Femur (tissue), 1 donor: ENCODE measurements at places on chromosomes 6 and 20.
A peak's percentile ranks its signal among the peaks of the same experiment; 100 is the strongest.

- DNase-seq: no peak
These were observed 8.8 kb upstream of the NHSL1 start for GRCh38 chr6:138507977-138508675.

DNA sequence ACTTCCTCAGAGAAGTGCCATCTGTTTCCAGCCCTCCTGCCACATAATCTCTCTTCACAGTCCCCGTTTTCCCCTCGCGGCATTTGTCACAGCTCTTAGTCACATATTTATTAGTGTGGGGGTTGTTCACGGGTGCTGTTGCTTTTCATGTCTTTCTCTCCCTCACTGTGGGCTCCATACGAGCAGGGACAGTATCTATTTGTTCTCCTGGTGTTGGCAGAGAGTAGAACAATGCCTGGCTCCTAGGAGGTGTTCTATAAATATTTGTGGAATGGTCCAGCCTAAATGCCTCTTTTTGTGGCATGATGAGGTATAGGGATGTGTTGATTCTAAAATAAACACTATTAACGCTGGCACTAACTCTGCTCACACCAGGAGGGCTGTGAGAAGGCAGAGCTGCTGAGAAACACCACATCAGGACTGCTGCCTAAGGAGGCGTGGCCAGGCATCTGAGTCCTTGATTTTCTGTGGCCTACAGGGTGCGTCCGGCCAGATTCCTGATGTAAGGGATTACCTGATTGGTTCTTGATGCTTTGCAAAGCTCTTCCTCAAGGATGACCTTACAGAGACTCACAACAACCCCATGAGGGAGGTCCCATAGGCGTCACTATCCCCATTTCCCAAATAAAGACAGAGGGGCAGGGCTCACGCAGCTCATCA, 219.8 kb upstream of the ARID1B start:
- peak; percentile 33 for DNase-seq

GRCh38 chr6:71383901-71384489, 95.4 kb downstream of the OGFRL1 start:
- no peak for DNase-seq

GRCh38 chr6:124964764-124965105, 2.5 kb downstream of the RNF217 start:
- DNase-seq: no peak

DNA sequence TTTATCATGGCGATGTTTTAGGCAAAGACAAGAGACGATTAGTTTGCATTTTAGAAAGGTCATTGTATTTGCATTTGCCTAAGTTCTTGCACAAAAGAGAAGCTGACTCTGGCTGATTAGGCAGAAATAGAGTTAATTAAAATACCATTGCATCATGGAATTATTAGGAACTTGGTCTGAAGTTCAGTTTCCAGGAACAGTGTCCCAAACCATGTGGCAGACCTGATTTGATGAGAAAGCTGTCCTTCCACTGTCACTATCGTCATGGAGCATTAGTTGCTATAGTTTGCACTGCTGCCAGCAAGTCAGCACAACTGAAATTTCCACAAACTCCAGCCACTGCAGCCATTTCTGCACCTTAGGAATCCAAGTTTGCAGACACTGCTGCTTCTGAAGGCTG, 24.3 kb upstream of the MCUR1 start:
- peak; percentile 26 for DNase-seq

- DNase-seq: no peak
These were observed 85.5 kb upstream of the CNKSR3 start for GRCh38 chr6:154596009-154596408.

DNA sequence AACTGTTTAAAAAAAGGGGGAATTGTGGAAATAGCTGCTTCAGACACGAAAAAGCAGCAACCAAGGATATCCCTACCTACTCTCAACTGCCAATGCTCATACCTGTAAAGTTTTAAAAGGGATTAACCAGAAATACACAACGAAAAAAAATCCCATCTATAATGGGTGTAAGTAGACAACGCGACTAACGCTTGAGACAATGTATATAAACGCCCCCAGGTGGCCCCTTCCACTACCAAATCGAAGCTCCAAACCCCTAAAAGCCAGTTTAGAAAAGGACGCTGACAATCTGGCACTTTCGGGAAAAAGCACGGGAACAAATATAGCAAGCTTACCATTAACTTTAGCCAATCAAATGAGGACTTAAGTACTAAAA, 94.5 kb upstream of the BTN3A2 start:
- no peak for DNase-seq

DNA sequence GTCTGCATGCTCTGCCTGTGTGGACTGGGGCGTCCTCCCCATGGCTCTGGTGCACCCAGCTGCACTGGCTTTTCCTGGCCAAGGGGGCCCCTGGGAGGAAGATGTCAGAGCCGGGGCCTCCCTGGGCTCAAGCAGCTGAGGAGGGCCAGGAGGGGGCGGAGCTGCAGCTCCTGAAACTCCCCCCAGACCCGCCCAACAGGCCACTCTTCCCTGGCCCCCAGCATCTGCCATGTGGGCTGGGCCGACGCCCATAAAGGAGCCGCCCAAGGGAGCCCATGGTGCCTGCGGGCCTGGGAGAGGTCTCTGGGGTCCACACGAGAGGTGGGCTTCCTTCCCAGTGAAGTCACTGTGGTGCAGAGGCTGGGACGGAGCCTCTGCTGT, 4.0 kb downstream of the RBBP8NL start:
- DNase-seq: no peak
